ENCODE measurements at places on chromosomes 3 and 15. TPM values are rescaled to one million over a fixed set of nuclear protein-coding genes. Genes with fewer than 3 reads are reported as not detected.

GRCh38 chr3:138078096-138078495 lies 37.3 kb downstream of the DZIP1L start:
- no peak for DNase-seq

- DNase-seq = no peak
Measured at GRCh38 chr15:31228011-31228484, 98.6 kb upstream of the KLF13 start.

- no peak for DNase-seq
Measured at GRCh38 chr3:30723211-30723610, 116.8 kb downstream of the TGFBR2 start.

- DNase-seq = no peak
Measured at GRCh38 chr3:39220407-39221140, 28.2 kb upstream of the XIRP1 start.

GRCh38 chr3:188367678-188368077 lies 213.7 kb downstream of the LPP start:
- DNase-seq = no peak

- no peak for DNase-seq
Measured at GRCh38 chr3:134486577-134487041, 752 bp downstream of the CEP63 start.

DNA sequence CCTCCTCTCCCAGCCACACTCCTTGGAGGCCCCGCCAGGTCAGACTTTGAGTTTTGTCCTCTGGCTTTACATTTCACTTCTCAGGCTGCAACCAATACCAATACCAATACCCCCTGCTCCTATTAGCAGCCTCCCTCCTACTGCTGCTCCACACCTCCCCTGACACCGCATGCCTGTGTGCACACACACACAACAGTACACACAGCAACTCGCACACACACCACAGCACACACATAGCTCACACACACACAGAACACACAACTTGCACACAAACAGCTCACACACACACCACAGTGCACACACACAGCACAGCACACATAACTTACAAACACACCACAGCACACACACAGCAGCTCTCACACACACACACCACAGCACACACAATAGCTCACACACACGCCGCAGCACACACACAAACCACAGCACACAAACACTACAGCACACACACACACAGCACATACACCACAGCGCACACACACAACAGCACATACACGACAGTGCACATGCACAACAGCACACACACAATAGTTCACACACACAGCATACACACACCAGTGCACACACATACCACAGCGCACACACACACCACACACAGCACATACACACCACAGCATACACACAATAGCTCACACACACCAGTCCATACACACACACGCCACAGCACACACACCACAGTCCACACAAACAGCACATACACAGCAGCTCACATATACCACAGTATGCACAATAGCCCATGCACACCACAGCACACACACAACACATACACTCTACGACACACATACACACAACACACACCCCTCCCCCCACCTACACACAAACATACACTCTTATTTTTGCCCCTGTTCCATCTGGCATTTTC lies 204.7 kb downstream of the UACA start:
- DNase-seq = no peak

DNA sequence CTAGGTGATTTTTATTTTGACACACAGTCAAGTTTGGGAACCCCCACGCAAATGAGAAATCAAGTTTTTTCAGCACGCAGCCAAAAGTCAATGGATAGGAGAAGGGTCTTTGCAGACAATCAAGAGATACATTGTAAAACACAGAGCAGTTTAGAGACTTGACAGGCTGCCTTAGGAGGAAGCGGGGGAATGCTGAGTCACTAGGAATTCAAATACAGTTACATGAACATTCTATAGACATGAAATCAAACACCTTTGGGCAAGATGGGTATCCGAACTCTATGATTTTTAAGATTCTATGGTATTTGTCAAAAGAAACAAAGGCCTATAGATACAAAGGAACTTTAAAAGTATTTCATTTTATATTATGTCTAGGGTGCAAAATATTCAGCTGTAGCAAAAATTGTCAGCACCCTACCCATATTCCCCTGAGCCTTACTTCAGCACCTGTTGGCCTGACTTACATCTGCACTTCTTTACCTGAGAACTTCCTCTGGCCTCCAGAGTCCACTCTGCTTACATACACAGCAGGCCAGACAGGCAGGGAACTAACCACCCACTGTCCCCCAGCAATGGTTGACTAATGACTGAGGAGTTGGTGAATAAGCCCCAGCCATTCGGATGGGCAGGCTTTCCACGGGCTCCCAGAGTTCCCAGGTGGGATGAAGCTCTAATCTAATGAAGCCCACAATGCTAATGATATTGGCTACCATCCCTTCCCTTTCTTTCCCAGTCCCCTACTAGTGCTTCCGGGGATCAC lies 289.3 kb upstream of the RORA start:
- DNase-seq = no peak

EFCC1 gene
- not detected for total RNA-seq

- DNase-seq = no peak
Measured at GRCh38 chr3:6821411-6821810, 39.5 kb upstream of the GRM7 start.

SRGAP3 gene
- total RNA-seq = 12.8 TPM

DNA sequence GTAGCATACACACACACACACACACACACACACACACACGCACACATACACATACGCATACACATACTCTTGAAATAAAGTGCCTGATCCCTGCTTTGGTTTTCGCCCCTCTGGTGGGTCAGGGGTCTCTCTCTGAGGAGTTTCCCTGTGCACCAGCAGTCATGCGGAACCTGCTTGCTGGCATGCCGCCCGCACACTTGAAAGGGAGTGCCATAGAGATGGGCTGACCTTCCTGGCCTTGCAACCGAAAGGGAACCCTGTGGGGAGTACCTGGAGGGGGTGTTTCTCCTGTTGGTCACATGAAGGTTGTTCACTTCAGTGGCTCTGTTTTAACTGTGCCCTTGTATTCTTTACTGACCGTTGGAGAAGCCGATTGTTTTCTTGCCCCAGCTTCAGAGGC lies 752.3 kb downstream of the NR2F2 start:
- DNase-seq = no peak

WNT7A gene
- total RNA-seq = not detected

DNA sequence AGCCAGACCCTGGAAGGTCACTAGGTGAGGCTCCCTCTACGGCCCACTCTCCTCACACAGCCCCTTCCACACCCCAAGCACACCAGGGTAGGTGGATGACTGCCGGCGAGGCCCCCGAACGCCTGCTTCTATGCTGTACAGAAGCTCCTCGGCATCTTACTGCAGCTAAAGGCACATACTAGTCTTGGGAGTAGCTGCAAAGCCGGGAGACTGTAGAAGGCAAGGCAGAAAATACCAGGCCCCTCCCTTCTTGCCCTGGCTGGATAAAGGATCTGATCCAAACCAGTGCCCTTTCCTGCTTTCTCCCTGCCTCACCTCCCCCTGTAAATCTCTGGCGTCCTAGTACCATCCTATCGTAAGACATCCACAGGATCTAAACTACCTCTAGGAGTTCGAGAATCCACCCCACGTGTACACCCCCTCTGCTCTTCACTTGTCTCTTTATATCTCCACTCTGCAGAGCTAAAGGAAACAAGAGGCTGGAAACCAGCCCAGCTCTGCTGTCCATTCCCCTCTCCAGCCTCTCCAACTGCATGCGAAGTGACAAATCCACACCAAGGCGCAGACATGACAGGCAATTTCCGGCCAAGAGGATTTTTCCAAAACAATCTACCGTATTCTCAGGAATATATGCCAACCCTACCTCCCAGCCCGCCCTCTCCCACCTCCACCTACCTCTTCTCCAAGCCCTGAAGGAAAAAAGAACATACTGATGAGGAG lies 11.8 kb downstream of the TNK2 start:
- DNase-seq = no peak

- DNase-seq = no peak
Measured at GRCh38 chr3:99911433-99911832, 93.8 kb downstream of the CMSS1 start.

ATP6V1A gene
- total RNA-seq = 32.2 TPM

DNA sequence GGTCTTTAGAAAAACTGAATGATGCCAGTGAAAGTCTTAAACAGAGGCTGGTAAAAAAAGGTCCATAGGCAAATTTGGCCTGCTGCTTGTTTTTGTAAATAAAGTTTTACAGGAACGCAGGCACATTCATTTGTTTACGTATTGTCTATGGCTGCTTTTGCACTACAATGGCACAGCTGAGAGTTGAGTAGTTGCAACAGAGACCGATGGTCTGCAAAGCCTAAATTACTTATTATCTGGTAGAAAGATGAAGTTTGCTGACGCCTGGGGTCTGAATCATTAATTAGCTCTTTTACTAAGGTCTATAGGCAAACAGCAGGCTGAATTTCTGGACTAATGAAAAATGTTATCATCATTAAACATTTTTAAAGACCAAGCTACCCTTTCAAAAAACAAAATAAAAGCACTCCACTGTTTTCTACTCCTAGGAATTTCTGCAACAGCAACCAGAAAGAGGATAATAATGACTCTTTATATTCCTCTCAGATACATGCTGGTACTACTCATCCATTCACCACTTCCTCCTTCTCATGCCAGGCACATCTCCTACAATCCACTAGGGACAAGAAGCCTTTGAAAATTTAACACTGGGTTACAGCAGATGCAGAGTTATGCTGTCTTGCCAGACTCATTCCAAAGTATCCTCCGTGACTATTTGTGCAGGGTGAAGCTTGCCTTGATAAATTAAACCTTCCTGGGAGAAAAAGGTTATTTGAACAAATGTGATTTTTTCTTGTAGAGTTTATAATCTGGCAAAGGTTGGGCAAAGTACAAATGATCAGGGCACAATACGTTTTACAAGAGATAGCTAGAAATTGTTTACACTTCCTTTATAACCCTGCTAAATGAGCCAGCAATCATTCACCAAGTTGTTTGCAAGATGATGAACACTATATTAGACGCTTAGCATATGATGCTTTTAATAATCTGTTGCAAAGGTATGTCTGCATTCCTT lies 6.0 kb downstream of the GATM start:
- DNase-seq = no peak

CRYBG3 gene
- 29.2 TPM for total RNA-seq

DNA sequence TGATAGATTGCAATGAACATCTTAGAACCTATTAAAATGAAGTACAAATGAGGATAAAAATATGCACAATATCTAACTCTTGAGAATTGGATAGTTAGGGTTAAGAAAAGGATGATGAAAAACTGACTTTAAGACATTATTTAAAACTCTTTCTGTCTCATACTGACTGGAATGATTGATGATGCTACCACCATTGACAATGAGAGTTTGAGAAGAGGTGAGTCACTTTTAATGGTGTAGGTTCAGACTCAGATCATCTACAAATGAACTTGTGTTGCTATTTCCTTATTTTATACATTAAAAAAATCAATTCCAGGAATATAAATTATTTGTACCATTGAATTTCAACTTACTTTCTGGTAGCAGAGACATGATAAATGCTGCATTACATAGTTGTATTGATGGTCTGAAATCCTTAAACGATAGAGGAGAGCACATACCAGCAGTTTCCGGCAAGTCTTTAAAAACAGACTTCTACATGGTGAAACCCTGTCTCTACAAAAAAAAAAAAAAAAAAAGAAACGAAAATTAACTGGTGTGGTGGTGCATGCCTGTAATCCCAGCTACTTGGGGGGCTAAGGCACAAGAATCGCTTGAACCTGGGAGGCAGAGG lies 409.0 kb downstream of the OTOL1 start:
- DNase-seq = no peak

DNA sequence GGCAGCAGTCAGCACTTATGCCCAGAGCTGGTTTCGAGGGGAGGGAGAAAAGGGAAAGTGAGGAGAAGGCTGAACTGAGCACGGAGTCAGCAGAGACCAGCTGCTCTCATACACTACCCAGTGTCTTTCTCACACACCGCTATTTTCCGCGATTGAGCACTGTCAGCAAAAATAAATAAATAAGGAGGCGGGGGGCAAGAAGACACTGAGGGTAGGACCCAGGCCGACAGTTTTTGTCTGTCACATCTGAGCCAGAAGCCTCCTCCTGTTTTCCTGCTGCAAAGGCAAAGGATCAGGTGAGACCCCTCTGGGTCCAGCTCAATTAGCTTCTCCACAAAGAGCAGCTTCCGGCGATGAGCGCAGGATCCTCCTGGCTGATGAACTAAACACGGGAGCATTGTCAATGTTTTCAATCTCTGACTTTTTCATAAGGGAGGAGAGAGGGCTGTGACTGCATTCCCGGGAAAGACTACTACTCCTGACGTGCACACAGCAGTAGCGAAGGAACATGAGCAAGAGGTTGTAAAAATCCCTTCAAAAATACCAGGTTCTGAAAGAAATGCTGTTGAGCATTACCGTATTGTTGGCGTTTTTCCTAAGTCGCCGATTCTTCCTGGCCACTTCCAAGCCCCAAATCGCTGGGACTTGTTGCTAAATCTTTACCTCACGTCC lies 1.3 kb downstream of the FRMD5 start:
- DNase-seq = no peak

GRCh38 chr15:77031376-77032050 lies 36.6 kb downstream of the PSTPIP1 start:
- DNase-seq = no peak

- no peak for DNase-seq
Measured at GRCh38 chr3:193621127-193621526, 28.1 kb downstream of the OPA1 start.

ZBED2 gene
- not detected for total RNA-seq
